SK-N-MC (cell line): ENCODE measurements at places on chromosomes 3 and 15.

DNA sequence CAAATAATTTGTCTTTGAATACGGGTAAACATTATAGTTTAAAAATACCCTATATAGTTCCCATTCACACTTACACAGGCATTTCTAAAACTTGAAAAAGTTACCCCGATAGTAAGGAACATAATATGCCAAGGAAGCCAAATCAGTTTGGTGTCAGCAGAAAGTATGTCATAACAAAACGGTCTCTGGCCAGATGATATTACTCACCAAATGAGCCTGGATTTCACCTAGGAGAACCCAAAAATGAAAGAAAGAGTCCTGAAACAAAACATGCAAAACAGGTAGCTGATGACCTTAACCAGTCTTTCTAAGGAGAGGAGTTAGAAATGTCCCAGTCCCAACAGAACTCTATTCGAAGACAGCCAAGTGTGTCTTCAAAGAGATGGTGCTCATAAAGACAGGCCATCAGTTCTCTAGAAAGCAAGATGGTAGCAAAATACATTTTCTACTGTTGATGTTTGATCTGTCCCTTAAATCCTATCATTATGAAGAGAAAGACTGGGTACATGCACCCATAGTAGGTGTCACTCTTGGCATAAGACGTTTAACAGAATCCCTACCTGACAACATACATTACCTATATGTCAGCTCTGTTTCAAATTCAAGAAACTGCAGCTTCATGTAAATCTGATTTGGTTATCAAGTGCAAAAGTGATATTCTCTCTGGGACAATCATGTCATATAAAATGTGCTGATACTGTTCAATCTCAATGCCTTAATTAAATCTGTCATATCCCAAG lies 942.5 kb downstream of the ROBO1 start:
- DNase-seq: no peak

DNA sequence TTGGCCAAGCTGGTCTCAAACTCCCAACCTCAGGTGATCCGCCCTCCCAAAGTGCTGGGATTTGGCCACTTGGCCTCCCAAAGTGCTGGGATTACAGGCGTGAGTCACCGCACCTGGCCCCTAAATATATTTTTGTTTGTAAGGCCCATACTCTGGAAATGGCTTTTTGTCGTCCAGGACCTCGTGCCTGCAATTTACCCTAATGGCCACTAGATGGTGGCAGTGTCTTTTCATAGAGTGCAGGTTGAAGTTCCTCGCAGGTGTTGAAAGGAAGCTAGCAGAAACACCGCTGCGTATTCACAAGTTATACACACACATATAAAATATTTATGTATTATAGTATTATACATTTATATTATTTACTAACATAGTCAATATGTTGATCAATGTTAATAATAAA lies 97.2 kb downstream of the LRTM1 start:
- DNase-seq: no peak

DNA sequence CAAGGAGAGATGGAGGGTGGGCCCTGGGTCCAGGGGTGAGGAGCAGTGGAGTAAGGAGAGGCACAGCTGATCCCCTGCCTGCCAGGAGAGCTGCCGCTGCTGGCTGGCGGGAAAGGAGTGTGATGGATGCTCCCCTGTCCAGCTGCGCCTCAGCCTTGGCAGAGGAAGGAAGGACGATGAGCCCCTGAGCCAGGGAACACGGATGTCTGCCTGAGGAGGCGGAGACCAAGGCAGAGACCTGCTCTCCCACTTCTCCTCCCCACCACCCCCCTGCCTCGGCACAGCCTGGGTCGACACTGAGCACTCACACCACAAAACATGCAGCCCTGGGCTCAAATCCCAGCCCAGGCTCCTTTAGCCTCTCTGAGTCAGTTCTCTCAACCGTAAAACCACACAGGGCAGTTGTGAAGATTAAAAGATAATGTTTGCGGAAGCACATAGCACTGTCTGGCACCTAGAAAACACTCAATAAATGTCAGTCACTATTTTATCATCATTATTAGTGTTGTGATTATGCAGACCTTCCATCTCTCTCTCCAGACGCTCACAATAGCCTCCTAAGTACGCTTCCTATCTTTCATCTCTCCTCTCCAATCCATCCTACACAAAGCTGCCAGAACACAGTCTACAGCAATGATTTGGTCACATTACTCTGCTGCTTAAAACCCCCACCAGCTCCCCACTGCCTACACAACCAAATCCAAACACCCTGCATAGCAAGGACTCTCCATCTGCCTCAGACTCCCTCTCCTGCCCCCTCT lies 52.2 kb downstream of the SEMA5B start:
- DNase-seq: no peak

DNA sequence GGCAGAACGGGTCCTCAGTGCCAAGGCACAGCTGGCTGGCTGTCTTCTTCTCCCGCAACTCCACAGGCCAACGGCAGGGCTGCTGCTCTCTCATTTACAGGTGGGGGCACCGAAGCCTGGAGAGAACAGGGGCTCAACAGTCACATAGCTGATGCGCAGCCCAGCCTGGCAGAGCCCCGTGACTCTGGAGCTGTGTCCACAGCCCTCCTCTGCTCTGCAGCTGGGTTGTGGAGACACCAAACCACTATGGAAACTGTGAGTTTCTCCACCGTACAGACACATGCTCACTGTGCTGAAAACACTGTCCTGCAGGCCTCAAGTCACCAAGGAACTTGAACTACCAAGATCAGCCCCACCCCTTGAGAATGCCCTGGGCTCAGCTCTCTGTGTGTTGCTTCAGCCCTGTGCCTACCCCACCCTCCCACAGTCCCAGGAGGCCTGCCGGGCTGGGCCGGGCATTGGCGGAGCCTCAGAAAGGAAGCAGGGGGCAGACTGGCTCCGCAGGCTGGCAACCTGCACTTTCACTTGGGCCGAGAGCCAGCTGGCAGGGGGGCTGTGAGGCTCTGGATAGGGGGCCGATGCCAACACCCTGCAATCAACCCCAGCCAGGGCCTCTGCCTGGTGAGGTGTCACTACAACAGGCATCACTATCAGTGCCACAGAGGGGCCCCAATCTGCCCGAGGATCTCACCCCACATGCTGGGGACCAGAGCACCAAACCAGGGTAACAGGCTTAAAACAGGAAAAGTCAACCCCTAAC lies 113.7 kb upstream of the RPL32 start:
- no peak for DNase-seq

DNA sequence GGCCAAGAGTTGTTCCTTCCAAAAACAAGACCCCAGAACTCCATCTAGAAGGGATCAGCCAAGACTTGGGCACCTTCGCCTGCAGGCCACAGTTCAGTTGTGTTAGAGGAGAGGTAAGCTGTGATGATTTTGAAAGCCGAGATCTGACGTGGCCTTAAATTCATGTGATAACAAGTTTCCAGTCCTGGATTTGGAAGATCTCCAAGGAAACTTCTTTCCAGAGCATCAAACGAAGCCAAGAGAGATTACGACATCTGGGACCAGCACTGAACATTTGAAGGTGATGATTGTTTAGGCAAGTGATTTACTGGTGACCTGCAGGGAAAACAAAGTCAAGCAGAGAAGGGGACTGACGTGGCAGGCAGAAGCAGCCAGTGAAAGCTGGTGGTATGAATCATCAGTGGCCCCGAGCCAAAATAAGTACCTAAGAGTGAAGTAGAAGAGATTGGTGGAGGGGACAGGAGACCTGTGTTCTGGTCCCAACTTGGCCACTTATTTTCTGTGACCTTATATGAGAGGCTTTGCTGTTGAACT lies 339.0 kb upstream of the PROK2 start:
- no peak for DNase-seq

- DNase-seq: no peak
These were observed 7.7 kb upstream of the RFTN1 start for GRCh38 chr3:16520970-16521881.

GRCh38 chr3:156554515-156554841 lies 439 bp downstream of the SSR3 start:
- no peak for DNase-seq

DNA sequence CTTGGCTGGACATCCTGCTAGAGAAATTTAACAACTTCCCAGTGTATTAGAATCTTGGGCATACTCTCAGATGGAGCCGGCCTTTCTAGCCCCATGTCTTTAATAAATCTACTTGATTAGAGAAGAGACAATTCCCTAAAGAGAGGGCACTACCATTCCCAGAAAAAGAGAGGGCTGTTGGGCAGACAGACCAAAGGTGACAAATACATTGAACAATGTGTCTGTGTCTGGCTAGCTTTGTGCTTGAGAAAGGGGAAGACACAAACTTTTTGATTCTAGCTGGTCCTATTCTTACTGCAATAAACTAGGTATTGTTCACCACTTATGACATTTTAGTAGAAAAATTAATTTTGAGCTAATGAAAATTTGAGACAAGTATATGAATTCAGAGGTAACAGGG lies 57.7 kb downstream of the DUT start:
- DNase-seq: no peak

GRCh38 chr3:134055661-134056060 lies 25.9 kb upstream of the SLCO2A1 start:
- no peak for DNase-seq

DNA sequence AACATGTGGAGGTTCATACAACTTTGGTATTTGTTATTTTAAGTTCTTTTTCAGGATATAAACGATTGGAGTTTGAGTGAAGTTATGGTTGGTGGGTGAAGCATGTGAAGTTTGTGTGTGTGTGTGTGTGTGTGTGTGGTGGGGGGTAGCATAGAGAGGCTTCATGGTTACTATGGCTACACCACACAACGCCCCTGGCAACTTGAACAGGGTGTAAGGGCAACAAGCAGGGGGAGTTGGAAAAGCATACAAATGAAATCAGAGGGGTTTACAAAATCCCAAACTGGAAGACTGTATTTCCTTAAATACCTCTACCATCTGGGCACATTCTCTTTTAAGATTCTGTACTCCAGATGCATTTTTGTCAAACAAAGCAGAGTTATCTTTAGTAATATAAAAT lies 207.5 kb downstream of the SV2B start:
- no peak for DNase-seq

DNA sequence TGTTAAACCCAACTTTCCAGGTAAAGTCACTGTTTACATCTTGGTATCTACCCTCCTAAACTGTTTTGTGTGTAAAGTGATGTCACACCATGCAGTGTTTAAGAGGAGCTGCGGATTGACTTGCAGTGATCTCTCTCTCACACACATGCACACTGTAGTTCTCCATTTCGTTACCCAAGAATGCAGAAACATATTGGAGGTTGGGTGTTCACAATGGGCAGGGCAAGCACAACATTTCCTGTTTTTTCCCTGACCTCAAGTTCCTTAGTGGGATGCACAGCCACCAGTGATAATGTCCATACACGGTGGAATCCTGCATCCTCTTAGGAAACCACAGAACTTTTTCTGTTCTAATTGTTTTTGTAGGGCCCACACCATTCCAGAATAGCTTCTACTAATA lies 85.3 kb upstream of the CFAP20DC start:
- no peak for DNase-seq

DNA sequence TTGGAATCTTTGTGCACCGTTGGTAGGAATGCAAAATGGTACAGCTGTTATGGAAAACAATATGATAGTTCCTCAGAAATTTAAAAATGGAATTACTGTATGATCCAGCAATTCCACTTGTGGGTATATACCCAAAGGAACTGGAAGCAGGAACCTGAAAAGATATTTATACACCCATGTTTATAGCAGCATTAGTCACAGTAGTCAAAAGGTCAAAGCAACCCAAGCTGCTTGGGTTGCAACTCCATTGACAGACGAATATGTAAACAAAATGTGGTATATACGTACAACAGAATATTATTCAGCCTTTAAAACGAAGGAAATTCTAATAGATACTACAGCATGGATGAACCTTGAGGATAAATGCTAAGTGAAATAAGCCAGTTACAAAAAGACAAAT lies 35.0 kb upstream of the CAPN3 start:
- no peak for DNase-seq

DNA sequence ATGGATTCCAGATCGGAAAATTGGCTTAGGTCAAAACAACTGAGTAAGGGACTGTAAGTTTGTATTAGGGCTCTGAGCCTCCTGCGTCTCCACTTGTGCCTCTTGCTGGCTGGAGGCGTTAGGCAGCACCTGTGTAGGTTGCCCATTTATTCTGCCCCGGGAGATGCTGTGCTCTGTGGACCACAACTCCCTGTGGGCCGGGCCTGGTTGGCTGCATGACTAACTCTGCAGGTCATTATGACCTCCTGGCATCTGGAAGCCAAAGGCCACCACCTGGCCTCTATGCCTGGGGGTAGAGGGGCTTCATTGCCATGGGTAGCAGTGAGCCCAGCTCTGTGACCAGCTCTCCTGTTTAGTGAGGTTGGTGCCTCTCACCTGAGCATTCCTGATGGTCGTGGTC lies 36.0 kb upstream of the BDH1 start:
- no peak for DNase-seq

GRCh38 chr3:154018100-154018696 lies 103.0 kb upstream of the ARHGEF26 start:
- DNase-seq: no peak
